ENCODE measurements at places on chromosomes 1 and 21.

DNA sequence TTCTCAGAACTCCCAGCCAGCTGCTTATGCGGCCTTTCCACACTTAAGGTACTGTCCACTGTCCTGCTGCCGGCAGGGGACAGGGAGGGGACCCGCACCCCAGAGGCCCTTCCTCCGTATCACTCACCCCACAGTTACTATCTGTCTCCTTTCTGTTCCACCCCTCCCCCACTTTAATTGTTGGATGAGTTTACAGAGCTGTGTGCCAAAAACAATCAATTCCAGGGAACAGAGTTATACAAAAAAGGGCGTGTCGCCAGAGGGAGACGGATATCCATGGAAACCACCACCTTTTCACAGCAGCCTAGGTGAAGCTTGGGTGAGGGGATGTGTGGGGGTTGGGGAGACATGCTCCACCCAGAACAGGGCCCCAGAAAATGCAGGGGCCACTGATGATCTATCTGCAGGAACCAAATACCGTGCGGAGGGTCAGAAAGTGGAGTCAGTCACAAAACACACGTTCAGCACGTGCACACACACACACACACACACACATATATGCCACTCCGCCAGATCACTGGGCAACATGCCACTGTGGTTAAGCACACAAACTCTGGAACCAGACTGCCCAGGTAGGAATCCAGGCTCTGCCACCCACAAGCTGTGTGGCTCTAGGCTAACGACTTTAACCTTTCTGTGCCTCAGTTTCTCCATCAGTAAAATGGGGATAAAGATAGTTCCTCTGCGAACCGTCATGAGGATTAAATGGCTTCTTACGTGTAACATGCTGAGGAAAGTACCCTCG lies 30.5 kb downstream of the CASZ1 start:
- DNase-seq: no peak

DNA sequence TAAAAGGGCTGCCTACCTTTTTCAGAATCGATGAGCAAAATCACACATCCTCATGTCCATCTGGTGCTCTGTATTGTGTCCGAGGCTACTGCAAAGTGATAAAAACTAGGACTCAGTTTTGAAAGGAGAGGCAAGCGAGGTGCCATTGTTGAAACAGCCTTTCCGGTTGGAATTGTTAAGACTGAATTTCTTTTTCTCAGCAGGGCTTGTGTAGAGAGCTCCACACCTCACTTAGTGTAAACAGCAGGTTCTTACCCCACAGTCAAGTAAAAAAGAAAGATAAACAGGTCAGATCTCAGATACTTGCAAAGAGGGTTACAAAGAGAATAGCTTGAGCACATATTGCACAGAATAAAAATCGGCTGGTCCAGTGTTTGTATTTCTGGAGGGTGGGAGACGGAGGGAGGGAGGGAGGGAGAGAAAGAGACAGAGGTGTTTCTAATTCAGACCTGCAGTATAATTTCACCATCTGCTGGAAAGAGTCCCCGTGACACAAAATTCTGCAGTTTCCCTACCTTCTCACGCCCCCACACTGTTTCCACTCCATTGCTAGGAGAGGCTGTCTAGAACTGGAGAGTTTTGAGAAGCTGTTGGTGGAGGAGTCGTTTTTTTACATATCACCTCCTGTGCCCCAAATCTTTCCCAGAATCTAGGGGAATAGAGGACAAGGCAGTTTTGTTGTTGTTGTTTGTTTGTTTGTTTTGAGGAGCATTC lies 82.5 kb downstream of the EDEM3 start:
- no peak for DNase-seq

DNA sequence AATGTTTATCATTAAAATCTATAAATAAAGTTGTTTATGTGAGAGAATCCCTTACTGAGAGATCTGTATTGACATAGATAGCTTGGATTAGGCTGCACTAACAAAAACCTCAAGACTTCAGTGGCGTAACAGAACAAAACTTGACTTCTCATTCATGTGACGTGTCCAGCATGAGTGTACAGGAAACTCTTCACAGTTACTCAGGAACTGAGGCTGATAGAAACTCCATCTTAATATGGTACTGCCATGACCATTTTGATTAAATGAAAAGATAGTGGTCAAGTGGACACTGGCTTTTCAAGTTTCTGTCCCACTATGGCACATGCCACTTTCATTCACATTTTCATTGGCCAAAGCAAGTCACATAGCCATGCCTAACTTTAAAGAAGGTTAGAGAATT lies 3.7 kb downstream of the ST3GAL3 start:
- no peak for DNase-seq

DNA sequence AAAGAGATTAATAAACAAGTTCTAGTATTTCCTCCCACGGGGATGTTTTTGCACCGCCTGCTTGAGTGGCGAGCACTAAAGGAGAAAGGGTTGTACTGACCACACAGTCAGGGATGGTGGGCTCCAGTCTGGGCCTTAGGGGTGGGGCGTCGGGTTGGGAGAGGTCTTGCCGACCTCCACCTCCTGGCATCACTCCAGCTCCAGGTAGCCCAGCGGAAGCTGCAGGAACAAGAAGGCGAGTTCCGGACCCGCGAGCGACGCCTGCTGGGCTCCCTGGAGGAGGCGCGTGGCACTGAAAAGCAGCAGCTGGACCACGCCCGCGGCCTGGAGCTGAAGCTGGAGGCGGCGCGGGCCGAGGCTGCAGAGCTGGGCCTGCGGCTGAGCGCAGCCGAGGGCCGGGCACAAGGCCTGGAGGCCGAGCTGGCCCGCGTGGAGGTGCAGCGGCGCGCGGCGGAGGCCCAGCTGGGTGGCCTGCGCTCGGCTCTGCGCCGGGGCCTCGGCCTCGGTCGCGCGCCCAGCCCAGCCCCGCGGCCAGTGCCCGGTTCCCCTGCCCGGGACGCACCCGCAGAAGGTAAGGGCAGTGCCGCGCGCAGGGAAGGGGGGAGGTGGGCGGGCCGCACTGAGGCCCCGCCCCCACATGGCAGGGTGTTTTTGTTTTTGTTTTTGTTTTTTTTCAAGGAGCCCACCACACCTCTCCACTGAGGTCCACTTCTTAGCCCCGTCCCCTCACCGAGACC lies 19.7 kb downstream of the MFAP2 start:
- DNase-seq: no peak

DNA sequence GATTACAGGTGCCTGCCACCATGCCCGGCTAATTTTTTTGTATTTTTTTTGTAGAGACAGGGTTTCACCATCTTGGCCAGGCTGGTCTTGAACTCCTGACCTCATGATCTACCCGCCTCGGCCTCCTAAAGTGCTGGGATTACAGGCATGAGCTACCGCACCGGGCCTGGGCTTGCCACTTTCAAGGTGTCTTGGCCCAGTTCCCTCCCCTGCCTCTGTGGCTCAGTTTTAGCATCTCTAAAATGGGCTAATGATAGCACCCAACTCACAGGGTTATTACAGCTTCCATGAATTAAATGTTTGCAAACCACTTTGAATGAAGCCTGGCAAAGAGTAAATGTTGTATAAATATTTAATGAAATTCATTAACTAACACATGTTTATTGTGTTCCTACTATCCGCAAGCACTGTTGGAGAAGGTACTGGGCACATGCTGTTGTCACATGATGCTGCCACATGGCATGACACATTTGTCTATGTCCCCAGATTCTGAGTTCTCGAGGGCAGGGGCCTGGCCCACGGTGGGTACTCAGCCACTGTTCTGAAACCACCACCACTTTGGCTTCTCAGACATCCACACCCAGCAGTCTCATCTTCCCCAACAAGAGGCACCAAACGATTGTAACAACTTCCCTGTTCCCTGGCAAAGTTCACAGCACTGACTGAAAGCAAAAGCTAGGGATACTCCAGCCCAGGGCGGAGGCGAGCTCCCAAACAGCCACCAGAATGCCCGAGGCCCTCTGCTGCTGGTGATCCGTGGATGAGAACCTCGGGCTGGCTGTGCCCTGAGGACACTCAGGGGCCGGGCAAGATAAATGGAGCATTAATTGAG lies 9.7 kb downstream of the IFFO2 start:
- no peak for DNase-seq

- DNase-seq: no peak
Measured at GRCh38 chr1:13901039-13901438, 201.1 kb downstream of the PRDM2 start.

GRCh38 chr1:27097484-27097917 lies 57.4 kb downstream of the SLC9A1 start:
- DNase-seq: peak; percentile 56

DNA sequence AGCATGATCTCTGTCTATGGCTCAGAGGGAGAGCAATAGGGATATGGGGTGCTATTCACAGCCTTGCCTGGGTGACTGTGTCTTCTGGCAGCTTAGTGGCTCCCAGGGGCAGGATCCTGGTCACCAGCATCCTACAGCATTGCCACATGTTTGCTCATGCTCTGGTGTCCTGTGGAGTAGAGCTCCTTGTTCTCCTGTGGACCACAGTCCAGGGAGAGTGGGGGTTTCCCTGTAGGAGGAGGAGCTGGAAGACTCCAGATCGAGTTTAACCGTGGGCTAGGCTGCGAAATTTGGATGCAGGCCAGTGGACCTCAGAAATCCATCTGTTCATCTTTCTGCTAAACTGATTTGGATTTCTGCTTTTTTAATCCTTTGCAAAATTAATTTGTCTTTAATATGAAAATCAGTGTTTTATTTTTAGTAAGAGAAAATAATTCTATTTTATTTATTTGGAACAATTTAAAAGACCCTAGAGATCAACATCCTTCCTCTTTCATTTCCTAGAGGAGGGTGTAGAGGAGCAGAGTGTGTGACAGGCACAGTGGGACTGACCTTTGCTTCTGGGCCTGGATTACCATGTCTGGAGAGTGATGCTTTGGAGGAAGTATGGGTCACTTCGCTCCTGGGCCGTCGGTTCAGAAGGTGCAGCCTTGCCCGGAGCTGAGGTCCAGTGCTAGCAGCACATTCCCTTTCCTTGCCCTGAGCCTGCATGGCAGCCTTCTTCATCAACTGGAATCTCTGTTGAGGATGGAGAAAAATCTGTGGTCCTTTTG lies 17.4 kb downstream of the ADARB1 start:
- no peak for DNase-seq

DNA sequence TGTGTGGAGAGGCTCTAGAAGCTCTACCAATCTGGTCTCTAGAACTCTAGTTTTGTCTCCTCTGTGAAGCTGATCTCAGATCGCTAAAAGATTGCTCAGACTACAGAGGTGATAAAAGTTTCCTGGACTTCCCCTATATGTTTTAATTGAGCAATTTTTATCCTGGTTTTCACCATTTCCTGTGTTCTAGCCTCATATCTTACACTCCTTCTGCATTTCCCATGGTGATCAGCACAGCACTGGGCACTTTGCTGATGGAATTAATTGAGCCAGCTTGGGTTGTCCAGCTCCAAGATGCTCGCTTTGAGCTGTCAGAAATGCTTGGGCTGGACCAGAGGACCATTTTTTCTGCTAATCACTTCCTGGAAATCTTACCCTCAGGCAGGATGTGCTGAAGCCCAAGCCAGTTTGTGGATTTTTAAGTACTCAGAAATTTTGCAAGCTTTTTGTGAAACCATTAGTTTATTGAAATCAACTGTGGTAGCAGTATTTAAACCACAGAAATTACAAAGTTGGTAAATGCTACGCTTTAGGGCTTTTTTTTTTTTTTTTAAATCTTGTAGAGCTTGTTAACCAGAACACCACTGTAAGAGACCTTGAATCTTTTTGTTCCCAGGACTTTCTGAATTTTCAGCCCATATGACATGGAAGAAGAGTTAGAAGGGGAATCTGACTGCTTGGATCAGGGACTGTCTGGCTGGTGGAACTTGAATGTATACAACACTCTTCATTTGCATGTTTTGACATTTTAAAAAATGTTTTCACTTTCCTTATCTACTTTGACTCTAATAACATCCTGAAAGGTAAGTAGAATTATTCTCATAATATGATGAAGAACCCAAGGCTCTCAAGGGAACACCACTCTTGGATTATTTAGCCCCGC lies 28.4 kb downstream of the CD48 start:
- DNase-seq: no peak

- peak; percentile 77 for DNase-seq
Measured at GRCh38 chr1:65429806-65430205, 9.3 kb downstream of the LEPR start.

- DNase-seq: no peak
Measured at GRCh38 chr1:146046664-146047063, 25.1 kb upstream of the HJV start.

GRCh38 chr1:208885650-208886049 lies 641.5 kb upstream of the PLXNA2 start:
- DNase-seq: no peak

DNA sequence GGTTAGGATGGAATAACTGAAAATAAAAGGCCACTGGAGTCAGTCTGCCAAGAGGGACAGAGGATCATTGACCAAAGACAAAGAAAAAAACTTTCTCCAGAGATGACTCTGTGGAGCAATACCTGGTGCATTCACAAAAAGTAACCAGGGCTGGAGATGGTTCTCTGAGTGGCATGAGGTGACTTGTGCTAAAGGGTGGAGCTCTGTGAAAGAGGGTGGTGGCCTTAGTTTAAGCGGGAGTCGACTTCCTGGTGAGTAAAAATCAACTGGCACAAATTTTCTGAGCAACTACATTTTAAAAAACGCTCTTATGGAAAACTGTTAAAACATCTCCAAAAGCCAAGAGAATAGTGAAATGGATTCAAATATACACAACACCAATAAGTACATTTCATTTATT lies 10.0 kb downstream of the NHLH2 start:
- DNase-seq: no peak

GRCh38 chr1:101704895-101705294 lies 291.8 kb downstream of the OLFM3 start:
- DNase-seq: no peak

Data from HS-27A (cell line).